Stimulated activated effector memory CD8-positive, alpha-beta T cell treated with anti-CD3 and anti-CD28 coated beads, Interleukin-12 subunit alpha, Interleukin-12 subunit beta, amount 100 ng/mL, for 72 hours (primary cell): ENCODE measurements at places on chromosomes 12 and 14.

DNA sequence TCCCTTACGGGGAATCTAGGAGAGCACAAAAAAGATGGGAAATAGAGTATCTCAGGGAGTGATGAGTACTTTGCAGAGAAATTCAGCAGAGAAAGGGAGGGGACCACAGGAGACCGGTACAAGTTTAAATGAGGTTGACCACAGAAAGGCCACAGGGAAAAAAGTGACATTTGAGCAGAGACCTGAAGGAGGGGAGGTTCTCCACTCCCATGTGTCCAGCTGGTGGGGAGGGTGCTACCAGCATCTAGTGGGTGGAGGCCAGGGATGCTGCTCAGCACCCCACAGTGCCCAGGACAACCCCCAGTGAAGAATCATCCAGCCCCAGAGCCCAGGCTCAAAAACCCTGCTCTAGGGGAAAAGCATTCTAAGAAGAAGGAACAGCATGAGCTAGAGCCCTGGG is 34.6 kb downstream of the TESC start:
- DNase-seq: no peak

- DNase-seq: no peak
Observed at GRCh38 chr12:90519285-90519684, 435.7 kb downstream of the CCER1 start.

- no peak for DNase-seq
Observed at GRCh38 chr12:105783983-105784947, 354.5 kb downstream of the NUAK1 start.

GRCh38 chr14:100898935-100899883 is 4.3 kb downstream of the RTL1 start:
- no peak for DNase-seq

DNA sequence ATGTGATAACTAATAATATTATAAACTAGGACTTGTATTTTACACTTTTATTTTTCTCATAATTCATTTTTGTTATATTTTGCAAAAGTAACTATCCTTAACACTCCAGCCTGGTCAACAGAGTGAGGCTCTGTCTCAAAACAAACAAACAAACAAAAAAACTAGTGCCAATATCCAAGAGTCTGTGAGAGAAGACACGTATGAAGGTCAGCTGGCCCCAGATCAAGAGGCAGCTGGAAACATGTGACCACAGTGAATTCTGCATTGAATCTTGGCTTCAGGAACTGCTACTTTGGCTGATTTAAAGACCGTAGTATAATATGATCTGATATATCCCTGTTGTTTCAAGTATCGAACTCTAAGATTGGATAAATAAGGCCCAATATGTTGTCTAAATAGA is 47.0 kb downstream of the ESR2 start:
- DNase-seq: no peak

DNA sequence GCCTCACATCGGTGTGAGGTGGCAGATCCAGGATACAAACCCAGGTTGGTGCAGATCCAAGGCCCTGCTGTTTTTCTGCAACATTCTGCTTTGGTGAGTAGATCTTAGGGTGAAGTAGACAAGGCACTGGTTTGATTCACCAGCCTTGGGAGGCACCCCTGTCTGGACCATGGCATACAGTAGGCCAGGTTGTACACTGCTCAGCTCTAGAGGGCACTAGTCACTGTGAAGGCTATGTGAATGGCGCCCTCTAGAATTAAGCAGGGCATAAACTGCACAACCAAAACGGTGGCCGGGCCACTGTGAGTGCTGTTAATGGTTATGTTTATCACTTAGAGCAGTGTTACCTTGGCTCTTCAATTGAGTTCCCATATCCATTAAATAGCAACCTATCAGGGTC is 280.6 kb upstream of the PWP1 start:
- no peak for DNase-seq

DNA sequence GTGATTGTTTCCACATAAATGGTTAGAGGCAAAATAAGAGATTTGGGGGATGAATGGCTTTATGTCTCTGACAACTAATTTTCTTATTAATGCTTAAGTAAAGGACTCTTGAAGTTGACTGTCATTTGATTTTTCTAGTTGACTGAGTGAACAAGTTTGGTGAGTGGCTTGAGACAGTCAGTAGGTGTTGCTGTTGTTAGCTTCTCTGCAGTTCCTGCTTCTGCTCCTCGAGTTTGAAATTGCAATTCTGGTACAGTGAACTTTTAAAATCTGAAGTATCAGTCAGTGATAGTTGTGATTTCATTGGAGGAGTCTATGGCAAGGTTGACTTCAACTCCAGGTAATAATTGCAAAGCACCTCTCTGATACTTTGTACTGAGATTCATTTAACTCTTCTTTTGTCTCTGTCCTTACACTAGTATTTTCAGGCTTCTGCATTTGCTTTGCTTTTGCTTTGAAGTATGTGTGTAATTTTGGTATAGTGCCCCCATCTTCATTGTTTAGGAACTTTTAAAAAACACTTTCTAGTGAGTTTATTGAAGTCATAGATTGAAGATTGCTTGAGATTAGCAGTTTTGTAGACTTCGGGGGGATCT is 415.5 kb downstream of the PCNX1 start:
- no peak for DNase-seq

- no peak for DNase-seq
Observed at GRCh38 chr14:101407328-101407727, 154.0 kb upstream of the DIO3 start.

DNA sequence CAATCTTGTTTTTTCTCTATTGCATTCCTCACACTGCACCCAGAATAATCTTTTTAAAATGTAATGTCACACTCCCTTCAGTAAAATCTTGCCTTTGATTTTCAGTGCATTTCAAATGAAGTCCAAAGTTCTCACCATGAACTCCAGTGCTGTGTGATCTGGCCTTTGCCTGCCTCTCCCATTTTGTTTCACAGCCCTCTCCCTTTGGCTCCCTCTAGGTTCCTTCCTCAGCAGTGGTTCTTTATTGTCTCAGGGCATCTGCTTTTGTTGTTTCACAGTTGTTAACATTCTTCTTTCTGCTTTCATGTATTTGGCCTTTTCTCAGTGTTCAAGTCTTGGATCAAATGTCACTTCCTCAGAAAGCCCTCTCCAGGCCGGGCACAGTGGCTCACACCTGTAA is 84.5 kb upstream of the AMN1 start:
- no peak for DNase-seq

DNA sequence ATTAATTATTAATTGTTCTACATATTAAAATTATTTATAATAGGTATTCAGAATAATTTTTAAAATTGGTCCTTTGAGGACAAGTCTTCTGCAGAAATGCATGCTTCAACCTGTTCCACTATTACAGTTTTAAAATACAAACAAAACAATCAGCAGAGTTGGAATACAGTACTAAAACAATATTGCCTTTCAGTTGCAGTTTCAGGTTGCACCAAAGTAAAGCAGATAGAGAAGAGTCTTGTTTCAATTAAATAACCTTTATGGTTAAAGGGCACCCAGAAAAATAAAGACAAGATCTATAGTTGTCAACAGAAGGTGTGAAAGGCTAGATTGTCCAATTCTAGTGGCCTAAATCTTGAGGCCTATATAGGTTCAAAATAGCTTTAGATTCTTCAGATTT is 424.5 kb downstream of the FOXG1 start:
- DNase-seq: no peak

GRCh38 chr14:49615776-49616175 is 4.7 kb downstream of the RPL36AL start:
- DNase-seq: no peak

DNA sequence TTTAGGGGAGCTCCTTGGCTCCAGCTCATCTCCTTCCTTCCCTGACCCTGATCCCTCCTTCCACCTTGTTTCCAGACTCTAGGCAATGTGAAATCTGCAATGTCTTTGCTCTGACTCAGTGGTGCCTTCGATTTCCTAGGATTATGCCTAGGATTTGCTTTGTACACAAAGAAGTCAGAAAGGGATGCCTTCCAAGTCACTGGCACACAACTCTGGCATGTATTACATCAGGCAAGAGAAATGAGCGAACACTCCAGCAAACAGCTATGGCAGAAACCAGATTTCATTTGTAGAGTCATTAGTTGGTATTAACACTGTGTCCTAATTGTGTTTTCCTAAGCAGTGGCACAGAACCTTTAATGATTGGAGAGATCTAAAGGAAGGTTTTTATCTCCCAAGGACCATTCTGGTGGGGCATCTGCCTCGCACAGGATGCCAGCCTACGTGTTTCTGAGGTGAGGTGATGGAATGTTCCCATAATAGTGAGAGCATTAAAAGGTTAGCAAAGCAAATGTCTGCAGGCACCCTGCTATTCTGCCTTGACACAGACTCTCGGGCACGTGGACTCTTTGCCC is 84.9 kb downstream of the WSCD2 start:
- no peak for DNase-seq

GRCh38 chr12:98259693-98260092 is 255.7 kb upstream of the TMPO start:
- DNase-seq: no peak

GRCh38 chr14:55430024-55430690 is 10.3 kb downstream of the TBPL2 start:
- DNase-seq: peak; percentile 54

- DNase-seq: no peak
Observed at GRCh38 chr12:64255249-64255648, 33.2 kb upstream of the KICS2 start.

GRCh38 chr14:98168211-98168985 is 1103.6 kb downstream of the BCL11B start:
- DNase-seq: no peak

- DNase-seq: no peak
Observed at GRCh38 chr12:15851045-15851620, 31.1 kb upstream of the STRAP start.

- no peak for DNase-seq
Observed at GRCh38 chr12:107661830-107662229, 23.8 kb upstream of the PWP1 start.

GRCh38 chr12:64793610-64794009 is 30.8 kb upstream of the TBC1D30 start:
- DNase-seq: no peak

DNA sequence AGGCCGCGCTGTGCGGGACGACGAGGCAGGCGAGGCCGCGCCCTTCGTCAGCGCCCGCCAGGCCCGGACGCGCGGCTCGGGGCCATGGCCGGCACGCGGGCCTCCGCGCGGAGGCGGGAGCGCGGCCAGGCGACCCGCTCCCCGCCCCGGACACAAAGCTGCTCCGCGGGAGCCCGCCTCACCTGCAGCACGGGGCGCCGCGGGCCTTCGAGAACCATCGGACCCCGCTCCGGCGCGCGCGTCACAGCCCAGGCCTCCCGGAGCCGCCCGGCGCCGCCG is 342 bp downstream of the DICER1 start:
- DNase-seq: no peak

- DNase-seq: no peak
Observed at GRCh38 chr12:89695100-89695499, 13.5 kb downstream of the ATP2B1 start.

DNA sequence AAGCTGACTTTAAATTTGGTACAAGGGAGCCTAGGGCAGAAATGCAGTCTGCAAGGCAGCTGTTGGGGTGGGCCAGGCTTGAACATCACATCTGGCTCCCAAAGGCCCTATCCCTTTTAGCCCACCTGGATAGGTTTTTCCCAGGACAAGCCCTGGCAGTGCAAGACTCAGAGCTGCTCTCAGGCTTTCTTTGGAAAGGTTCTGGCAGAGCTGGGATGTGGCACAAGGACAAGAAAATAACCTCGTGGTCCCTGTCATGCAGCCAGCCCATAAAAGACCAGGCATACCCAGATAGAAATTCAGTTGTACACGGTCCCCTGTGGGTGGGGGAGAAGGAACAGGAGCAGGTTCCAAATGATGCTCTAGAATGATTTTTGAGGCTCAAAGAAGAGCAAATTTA is 206.9 kb downstream of the TTC7B start:
- no peak for DNase-seq

DNA sequence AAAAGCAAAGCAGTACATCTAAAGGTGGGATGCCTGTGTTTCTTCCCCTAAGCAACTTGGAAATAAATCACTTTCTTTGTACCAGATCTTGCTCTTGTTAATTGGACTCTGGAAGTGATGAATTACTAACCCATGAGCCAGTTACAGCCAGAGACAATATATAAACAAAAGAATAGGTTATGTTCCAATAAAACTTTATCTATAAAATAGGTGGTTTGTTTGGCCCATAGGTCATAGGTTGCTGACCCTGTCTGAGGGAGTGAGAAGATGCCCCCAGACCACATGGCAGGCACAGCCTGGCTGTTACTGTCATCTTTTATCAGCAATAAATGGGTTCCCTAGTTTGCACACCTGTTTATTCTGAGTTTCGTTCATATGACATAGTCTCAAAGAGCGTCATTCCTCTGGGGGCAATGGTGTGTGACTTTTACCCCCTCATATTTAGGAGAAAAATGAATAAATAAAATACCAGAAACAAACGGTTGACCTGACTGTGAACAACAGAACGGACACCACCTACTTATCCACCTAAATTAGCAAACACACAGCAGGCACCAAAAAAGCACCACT is 10.7 kb downstream of the LGMN start:
- no peak for DNase-seq

GRCh38 chr12:55972911-55973598 is 823 bp upstream of the RAB5B start:
- no peak for DNase-seq
